ENCODE measurements at places on chromosomes 11 and 22. TPM values are rescaled to one million over a fixed set of nuclear protein-coding genes. Genes with fewer than 3 reads are reported as not detected.

GPHA2 gene
- total RNA-seq, result not detected

CSTF3 gene
- 18.4 TPM for total RNA-seq

GRCh38 chr11:44574610-44575287 is 9.3 kb downstream of the CD82 start:
- no peak for DNase-seq

DNA sequence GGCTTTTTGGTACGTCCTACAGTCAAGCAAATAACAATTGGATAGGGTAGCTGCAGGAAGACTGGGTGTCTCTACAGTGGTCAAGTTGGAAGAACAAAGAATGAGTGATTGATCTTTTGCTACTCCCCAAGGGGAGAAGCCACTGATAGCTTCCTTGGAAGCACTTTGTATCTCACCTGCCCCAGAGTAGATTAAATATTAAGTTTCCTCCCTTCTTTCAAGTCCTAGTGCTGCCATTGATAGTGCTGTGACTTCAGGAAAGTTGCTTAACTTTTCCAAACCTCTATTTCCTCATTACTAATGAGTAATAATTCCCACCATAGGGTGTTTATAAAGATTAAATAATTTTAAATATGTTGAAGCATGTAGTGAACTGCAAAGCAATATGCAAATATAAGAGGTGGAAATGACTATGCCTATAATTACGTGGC is 35.6 kb upstream of the EHF start:
- DNase-seq, result no peak

- no peak for DNase-seq
Observed at GRCh38 chr11:57648801-57649735, 644 bp downstream of the YPEL4 start.

DNA sequence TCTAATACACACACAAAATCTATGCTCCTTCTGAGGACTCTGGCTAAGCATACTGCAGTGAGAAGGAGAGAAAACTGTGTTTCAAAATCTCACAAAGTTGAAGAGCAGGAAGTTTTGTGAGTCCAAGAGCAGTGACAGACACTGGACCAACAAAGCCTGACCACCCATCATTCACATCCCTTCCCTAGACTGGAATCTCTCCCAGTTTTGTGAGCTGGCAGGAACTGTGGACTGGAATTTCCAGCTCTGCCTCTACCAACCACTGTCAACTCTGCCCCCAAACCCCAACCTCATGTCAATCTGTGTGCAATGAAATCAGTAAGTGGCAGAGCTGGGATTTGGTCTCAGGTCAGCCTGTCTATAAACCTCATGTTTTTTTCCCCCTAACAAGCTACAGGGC is 112.6 kb downstream of the ARL14EP start:
- DNase-seq, result no peak

All from upper lobe of left lung (tissue), 6 donors.